ENCODE measurements at places on chromosomes 12 and 14. TPM values are rescaled to one million over a fixed set of nuclear protein-coding genes. Genes with fewer than 3 reads are reported as not detected.

TRMT61A gene
- 12.7 TPM for total RNA-seq

GLIPR1L2 gene
- 1.5 TPM for total RNA-seq

FAM222A gene
- 5.9 TPM for total RNA-seq

RTL1 gene
- not detected for total RNA-seq

TMEM119 gene
- total RNA-seq, result 1.0 TPM

RERGL gene
- total RNA-seq, result 0.42 TPM
